Nucleus accumbens (tissue), 56 donors: ENCODE measurements at places on chromosomes 1 and 21.

DNA sequence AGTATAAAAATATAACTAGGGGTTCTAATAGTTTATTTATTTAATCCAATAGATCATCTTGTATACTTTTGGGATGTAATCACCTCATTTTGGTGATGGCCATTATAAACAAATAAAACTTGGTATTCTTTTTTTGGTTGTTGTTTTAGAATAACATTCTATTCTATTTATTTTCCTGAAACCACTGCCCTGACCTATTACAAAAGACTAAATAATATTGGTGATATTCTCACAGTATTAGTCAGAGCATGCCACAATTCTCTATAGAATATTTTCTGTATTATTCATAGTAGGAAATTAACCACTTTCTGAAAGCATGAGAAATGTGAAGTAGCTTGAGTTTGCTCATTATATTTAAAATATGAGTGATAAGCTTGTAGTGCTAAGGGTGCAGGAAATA, 54.1 kb upstream of the LRRC7 start:
- DNase-seq, result no peak

DNA sequence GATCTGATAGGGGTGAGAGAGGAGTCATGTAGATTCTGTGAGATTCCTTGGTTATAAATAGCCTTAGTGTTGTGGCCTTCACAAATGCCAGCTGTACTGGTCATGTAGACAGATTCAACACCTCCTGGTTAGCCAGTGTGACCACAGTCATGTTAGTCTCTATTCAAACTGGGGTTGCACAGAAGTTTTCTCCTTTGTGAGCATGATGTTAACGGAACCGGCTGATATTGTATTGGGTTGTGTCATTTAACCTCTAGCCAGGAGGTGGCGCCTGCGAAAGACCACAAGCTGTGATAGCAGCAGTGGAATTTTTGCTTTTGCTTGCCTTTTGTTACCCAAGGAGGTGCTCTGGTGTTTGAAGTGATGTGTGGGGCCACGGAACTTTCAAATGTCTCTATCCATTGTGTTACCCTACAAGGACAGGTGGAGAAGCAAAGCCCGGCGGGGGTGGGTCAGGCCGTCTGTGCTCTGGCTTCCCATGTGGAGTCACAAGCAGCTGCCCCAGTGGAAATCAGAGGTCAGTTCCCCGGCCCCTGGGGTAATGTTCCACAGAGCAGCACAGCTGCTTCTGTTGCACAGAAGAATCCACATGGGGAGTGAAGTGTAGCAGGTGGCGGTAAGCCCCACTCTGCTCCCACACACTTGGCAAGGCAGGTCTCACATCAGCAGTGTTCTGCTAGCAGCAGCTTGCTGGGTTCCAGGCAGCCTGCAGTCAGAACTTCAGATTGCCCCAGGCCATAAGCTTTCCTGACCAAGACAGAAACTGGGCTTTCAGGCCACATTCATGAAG, 112.6 kb downstream of the ADAMTS1 start:
- no peak for DNase-seq

GRCh38 chr1:179826626-179827280, 50.9 kb downstream of the TOR1AIP2 start:
- no peak for DNase-seq

GRCh38 chr1:5997316-5997715, 5.1 kb upstream of the NPHP4 start:
- DNase-seq, result no peak

GRCh38 chr21:41037212-41037611, 130.7 kb upstream of the BACE2 start:
- no peak for DNase-seq

DNA sequence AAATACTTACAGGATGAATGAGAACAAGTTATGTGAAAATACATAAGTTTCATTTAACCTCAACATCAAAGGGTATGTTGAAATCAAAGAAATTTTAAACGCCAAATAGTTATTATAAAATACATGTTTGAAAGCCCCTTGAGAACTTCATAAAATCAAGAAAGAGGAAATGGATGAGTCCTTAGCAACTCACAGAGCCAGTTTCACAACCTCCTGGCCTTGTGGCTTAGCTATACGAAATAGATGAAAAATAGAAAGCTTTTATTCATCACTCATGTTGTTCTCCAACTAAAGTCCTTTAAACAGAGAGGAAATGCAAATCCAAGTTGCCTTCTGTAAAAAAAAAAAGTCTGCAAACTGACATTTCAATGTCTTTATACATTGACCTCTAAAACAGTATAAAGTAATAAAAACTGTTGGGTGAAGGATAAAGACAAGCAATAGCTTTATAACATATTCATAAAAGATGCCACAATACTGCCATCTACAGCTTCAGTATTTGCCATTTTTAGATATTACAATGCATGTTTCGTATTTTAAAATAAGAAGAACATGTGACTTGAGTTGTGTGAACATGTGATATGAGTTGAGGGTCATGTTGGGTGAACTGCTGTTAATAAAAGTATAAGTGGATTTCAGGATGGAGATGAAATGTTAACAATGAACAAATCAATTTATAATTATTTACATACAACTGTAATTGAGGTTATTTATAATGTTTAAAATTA, 847.8 kb downstream of the MRPL39 start:
- no peak for DNase-seq

DNA sequence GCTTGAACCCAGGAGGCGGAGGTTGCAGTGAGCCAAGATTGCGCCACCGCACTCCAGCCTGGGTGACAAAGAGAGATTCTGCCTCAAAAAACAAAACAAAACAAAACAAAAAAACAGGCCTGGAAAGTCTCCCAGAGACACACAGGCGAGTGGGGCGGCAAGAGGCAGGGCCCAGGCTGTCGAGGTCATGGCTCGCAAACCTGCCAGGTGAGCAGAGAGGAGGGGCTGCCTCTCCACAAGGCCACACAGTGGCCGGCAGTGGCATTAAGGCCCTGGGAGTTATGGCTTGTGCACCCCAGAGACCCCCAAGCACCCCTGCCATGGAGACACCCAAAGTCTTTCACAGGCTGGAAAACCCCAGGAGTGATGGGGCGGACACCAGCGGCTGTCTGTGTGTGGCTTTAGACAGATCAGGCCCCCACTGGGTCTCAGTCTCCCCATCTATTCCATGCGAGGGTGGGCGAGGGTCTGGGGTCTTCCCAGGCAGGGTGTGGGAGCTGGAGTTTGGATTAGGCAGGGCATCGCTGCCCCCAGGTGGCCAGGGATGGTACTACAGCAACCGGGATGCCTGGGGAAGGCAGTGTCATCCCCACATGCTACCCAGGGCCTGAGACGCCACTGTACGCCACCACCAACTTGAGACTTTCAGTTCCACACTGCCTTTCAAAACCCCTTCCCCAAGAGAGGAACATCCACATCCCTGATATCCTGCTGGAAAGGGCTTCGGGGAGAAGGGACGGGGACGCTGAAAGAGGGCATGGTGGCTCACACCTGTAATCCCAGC, 7.3 kb upstream of the CTRC start:
- DNase-seq, result peak; percentile 56

- peak; percentile 42 for DNase-seq
Observed at GRCh38 chr1:240099329-240099728, 7.6 kb downstream of the FMN2 start.

DNA sequence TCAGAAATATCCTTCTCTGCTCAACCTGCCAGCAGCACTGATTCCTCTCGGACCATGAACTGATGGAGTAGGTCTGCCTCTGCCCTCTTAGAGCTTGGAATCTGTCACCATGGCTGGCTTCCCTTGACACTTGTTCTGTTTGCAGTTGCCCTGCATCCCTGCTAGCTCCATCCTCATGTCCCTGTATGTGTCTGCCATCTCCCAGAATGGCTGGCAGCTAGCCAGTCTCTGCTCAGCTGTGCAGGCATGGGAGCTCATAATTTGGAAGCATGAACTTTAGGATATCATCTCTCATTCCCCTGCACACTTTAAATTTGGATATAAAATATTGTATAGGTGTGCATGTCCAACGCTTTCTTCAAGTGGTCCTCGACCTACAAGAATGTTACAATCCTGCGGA, 95.4 kb downstream of the C1orf94 start:
- DNase-seq, result no peak

DNA sequence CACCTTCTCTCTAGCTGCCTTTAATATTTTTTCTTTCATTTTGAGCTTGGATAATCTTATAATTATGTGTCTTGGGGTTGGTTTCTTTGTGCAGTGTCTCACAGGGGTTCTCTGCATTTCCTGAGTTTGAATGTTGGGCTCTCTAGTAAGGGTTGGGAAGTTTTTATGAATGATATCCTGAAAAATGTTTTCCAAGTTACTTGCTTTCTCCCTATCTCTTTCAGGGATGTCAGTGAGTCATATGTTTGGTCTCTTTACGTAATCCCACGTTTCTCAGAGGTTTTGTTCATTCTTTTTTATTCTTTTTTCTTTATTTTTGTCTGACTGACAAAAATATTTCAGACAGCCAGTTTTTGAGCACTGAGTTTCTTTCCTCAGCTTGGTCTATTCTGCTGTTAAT, 55.4 kb upstream of the CCDC190 start:
- DNase-seq, result no peak

GRCh38 chr1:225476100-225476511, 48.3 kb upstream of the LBR start:
- no peak for DNase-seq

GRCh38 chr21:43354026-43354420, 72.9 kb downstream of the SIK1 start:
- no peak for DNase-seq

- no peak for DNase-seq
Observed at GRCh38 chr1:160056648-160057169, 13.3 kb downstream of the KCNJ10 start.

GRCh38 chr1:2561446-2561845, 5.3 kb downstream of the TNFRSF14 start:
- no peak for DNase-seq

- DNase-seq, result no peak
Observed at GRCh38 chr1:35857830-35858229, 25.2 kb upstream of the AGO1 start.

DNA sequence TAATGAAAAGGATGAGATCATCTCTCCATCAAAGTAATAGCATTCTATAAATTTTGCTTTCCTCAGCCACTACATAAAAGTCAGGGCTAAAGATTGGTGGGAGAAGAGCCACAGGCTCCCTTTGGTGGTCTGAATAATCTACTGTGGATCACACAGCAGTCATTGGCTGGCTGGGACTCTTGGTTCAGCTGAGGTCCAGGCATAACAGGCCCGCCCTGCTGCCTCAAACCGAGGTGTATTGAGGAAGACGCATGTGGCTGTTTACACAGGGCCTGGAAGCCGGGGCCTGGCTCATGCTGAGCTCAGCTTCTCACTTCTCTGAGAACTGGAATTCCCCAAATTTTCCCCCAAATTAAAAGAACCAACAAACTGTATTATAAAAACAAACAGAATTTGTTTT, 139.2 kb downstream of the PTPRC start:
- no peak for DNase-seq
